ENCODE measurements at places on chromosomes 3 and 15.

DNA sequence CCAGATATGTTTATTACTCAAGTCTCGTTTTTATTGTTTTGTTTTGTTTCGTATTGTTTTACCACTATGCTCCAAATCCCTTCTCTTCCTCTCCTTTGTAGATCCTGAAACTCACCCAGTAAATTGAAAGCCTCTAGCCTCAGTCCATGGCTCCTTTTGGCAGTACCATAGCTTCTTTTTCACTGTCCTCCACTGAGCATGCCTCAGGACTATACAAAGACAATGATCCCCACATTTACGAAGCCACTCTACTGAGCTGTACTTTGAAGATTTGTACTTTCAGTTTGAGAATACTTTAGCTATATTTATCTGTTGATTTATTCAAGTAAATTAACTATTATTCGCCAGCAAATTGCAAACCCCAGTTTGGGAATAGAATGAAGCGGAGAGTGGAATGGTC is 159.1 kb upstream of the SLITRK3 start:
- DNase-seq = no peak

DNA sequence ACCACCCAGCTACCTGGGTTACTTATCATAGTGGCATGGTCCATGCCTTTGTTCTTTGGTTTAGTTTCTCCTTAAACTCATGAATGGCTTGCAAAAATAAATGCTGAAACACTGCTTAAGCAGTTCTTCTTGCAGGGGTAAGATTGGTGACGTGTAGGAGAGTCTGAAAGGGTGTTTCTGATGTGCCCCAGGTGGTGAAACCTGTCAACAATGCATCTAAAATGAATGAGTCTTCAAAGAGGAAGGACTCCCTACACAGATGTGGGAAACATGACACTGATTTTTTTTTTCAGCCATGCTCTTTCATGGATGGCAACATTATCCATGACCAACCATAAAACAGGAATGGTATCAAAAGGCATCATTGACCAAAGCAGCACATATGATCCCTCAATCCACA is 72.0 kb downstream of the KCNH8 start:
- DNase-seq = no peak

- no peak for DNase-seq
Observed at GRCh38 chr3:5442106-5442785, 254.7 kb downstream of the EDEM1 start.

- no peak for DNase-seq
Observed at GRCh38 chr3:113128386-113129015, 82.9 kb upstream of the BOC start.

DNA sequence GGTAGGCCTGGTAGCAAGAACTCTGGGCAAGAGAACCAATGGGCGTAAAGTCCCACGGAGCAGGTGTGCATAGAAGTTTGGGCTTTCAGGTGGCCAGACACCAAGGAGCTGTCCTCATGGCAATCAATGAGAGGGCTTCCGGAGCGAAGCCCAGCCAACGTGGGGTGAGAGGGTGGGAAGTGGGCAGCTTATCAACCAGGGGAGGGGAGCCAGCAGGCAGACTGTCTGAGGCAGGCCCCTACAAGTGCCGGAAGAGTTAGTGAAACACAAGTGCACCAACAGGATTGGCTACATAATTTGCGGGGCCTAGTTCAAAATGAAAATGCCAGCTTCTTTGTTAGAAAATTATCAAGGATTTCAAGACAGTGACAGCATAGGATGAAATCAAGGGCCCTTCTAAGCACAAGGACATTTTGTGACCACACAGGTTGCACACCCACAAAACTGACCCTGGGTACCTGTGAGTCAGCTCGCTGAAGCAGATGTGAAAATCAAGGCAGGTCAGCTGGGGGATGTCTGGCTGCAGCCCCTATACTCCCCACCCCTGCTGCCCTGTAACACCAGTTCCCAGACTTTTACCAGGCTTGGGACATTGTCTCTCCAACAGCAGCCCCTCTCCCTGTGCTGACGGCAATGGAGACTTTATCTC is 102.1 kb upstream of the ETV5 start:
- DNase-seq = no peak

DNA sequence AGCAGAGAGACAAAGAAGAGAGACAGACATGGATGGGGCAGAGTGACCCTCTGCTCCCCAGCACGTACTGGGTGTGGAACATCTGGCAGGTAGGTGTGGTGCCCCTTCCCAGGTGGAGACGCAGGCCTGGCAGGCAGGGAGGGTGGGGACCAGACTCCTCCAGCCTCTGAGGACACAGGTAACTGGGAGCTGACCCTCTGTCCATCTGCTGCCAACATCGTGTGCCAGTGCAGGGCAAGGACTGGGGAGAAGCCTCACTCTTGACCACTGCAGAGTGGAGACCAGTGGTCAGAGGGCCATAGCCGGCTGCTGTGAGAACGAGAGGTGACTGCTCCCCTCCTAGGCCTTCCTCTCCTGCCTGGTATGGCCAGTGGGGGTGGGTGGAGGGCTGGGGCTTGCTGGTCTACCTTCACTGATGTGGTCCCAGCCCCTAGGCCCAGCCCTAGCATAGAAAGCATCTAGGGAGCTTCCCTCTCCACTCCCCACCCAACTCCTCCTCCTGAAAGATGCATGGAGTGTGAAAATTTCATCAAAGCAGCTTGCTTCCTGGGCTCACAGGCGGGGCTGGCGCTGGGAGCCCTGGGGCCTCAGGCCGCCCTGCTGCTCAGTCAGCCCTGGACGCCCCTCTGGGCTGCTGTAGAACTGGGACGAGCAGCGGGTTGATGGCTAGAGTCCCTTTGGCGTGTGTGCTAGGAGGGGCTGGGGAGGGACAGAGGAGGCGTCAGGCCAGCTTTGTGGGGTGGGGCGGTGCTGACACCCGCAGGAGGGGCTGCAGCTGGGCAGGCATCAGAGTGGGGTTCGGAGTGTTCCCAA is 90.3 kb downstream of the PLXNA1 start:
- no peak for DNase-seq

- no peak for DNase-seq
Observed at GRCh38 chr3:161474139-161474538, 22.5 kb upstream of the OTOL1 start.

DNA sequence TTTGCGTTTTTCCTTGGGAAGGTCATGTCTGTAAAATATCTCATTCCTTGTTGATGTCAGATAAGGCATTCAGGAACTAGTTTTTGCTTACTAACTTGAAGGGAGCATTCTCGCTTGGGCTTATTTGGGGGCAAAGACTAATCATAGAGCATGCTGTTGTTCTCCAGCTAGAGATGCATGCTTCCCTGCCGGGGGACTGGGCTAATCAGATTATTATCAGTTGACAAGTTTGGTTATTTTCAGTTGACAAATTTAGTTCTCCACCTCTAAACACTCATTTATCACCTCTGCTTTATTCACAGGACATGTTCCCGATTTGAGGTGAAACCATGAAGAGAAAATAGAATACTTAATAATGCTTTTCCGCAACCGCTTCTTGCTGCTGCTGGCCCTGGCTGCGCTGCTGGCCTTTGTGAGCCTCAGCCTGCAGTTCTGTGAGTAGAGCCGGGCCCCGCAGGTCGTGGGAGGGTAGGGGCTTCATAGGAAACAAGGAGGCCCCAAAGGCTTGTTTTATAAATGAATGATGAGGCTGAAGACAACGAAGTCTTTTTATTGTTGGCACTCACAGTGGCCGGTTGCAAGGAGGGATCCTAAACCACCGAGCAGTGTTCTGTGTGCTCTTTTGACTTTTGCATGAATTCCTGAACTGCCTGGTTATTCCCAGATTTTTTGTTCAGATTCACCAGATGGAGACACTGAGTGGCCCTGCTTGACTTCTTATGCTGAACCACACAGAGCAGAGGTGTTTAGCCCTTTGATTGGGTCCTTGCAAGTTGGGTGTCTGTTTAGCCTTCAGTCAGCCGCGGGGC is 28.4 kb downstream of the PXYLP1 start:
- DNase-seq = no peak

GRCh38 chr3:118531816-118532215 is 502.8 kb downstream of the IGSF11 start:
- DNase-seq = no peak

DNA sequence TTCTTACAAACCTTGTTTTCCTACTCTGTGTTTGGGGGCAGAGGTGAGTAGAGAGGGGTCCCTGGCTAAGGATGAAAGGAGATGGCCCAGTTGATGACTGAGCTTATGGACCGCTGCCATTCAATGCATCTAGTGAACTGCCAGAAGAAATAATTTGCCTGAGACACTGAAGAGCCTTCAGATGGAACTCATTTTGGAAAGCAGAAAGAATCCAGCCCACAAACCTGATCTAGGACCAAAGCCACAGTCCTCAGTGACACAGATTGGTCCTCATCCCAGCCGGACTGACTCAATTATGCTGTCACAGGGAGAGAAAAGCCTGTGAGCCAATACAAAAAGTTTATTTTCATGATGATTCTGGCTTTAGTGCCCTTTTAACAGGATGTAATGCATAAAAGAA is 82.7 kb downstream of the CD47 start:
- no peak for DNase-seq

- DNase-seq = no peak
Observed at GRCh38 chr3:174937478-174937877, 78.3 kb downstream of the NAALADL2 start.

GRCh38 chr3:123283074-123283473 is 81.3 kb downstream of the SEC22A start:
- DNase-seq = no peak

DNA sequence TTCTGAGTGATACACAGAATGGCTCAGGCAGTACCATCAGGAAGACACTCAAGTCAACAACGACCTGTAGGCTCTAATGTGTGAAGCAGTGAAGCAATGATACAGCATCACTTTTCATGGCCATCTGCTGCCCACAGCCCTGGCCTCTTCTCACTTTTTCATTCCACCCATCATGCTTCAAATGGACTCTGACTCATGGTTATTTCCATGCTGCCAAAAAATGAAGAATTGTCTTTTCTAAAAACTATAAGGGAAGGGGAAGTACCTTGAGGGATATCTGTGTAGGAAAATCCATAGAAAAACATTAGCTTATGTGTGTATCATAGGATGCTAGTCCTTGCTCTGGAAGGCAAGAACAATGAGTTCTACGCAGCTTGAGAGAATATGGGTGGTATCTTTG is 11.5 kb downstream of the HGD start:
- DNase-seq = no peak

- DNase-seq = no peak
Observed at GRCh38 chr15:61216519-61216918, 12.6 kb downstream of the RORA start.

DNA sequence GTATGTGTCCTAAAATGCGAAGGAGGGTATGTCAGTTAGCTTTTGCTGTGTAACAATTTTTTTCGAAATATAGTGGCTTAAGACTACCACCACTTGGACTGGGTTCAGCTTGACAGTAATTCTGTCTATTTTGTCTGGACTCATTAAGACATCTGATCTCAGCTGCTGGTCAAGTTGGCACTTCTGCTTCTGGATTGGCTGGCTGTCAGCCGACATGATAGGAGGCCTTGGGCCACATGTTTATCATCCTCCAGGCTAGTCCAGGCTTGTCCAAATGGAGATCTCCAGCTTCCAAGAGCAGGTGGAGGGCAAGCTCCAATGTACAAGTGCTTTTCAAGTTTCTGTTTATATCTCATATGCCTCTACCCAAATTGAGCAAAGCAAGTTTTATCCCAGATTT is 95.9 kb downstream of the GALK2 start:
- DNase-seq = no peak

DNA sequence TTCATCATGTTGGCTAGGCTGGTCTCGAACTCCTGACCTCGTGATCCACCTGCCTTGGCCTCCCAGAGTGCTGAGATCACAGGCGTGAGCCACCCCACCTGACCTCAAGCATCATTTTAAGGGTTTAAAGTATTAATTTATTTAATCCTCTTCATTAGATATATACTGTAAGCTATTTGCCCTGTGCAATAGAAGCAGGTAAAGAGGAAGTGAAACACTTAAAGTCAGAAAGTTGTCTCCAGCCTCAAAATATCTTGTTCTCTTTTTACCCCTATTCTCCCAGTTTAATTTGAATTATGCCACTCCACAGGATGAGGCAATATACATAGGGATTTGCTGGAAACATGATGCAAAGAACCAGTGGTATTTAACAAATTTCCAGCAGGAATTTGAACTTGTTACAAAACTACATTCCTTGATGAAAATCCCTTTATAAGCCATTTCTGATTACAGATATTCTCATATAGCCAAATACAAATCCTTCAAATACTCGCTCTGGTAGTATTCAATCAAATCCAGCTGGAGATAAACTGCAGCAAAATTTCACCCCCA is 2.0 kb downstream of the NDUFB5 start:
- no peak for DNase-seq

- no peak for DNase-seq
Observed at GRCh38 chr15:31399544-31400171, 73.0 kb downstream of the KLF13 start.

GRCh38 chr15:79834495-79834894 is 62.3 kb downstream of the MTHFS start:
- DNase-seq = no peak

DNA sequence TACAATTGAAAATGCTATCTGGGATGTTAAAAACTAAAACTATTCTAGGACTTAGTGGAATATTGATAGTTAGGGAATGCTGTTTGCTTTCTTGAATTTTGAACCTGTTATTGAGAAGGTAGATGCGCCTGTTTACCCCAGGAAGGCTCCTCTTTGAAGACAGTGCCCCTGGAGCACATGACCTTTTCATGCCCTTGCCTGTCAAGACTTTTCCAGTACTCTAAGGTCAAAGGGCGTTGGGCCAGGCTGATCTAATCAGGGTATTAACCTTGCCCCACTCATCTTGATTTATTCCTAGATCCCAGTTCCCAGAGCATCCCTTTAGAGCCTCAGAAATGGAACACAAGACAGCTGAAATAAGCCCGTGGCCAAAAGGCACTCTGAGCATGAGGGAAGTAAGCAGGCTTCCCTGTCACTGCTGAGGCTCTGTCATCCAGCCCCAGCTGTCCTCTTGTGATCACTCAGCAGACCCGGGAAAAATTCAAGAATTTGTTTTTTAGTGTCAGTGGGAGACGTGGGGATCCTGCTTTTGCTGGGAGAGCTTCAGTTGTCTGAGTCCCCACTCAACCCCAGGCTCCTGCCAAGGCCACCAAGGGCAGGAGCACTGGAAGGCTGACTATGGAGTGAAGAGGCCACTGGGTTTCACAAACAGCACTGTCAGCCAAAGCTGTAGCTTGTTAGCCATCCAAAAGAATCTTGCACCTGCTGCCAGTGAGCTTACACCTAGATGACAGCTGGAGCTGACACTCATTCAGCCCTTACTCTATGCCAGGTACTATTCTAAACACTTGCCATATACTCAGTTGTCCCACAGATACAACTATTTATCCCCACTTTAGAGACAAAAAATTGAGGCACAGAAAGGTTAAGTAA is 169.0 kb downstream of the PGPEP1L start:
- no peak for DNase-seq

DNA sequence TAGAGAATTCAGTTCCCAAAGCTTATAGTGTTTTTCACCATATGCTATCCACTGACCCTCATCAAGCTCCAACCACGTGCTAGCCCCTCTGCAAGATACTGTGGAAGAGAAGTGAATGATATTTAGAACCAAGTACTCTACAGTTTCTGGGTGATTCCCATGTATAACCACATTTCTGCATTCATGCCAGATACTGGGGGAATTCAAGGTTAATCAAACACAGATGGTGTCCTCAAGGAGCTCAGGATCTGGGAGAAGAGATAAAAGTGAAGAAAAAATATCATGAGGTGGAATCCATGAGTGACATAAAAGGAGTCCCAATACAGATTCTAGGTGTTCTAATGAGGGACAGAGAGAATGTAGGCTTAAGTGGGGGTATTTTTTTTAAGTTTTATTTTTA is 195.8 kb downstream of the FHIT start:
- DNase-seq = no peak

GRCh38 chr3:132625613-132626012 is 28.5 kb downstream of the ACKR4 start:
- DNase-seq = no peak
